ENCODE measurements at places on chromosomes 5 and 9.

DNA sequence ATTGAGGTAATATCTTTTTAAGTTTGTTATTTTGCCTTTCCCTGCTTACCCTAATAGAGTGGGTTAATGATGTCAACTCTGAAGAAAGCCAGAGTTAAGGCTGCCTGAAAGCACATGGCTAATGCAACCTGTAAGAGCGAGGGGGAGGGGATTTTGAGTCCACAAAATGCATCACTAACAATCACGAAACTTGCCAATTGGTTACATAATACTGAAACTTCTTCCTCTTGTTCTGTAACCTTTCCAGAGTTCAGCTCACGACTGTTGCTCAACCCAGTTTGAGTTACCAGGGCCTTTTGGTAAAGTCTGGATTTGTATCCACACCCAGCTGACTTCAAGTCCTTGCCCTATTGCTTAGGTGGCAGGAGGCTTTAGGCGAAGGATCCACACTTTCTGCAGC is 308.8 kb downstream of the EFNA5 start:
- peaks cover 11% of the 10 kb centered on the region for H3K4me1 ChIP-seq
- no peaks in the 10 kb centered on the region for H3K36me3 ChIP-seq
- peaks cover 7% of the 10 kb centered on the region for H3K27me3 ChIP-seq
- DNase-seq, result no peak
- no peak overlapping the region for H3K27ac ChIP-seq

DNA sequence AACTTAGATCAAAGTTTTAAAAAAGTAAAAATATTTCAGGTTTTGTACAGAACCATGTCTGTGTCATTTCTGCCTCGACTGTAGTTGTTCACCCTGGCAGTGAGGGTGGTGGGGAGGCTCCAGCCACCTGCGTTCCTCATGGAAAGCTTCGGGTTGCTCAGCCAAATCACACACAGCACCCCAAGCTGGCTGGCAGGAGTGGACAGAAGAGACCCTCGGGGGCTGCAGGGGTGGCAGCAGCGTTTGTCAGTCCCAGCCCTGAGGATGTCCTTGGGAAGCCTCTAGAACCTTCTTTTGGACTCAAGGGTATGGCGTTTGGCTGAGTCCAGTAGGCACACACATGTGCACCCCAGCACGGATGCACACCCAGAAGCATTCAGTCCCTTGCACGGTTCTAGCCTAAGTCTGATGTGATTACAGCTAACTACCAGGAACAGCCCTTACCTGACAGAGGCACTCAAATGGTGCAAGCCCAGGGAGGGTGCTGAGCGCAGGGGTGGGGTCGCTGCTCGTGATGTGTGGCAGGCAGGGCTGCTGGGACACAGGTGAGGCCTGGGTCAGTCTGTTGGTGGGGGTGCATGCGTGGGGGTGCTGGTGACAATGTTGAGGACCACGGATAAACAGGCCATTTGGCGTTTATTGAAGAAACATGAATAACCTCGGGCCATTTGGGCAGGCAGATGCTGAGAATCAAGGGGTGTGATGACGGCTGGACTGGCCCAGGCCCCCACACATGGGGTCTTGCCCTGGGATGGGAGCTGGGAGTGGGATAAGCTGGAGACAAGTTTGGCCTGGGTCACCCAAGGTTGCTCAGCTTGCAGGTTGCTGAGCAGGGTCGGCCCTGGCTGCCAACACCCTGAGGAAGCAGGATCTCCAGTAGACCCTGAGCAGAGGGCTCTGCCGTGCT is 103.4 kb downstream of the PHF2 start:
- no peak overlapping the region for H3K27ac ChIP-seq
- peaks cover 22% of the 10 kb centered on the region for H3K36me3 ChIP-seq
- H3K4me3 ChIP-seq, result no peak overlapping the region
- peaks cover 16% of the 10 kb centered on the region for H3K27me3 ChIP-seq

GRCh38 chr9:137648396-137648795 is 29.6 kb downstream of the EHMT1 start:
- H3K27me3 ChIP-seq, result no peaks in the 10 kb centered on the region
- no peak overlapping the region for H3K27ac ChIP-seq
- no peak overlapping the region for H3K4me3 ChIP-seq
- peaks cover 50% of the 10 kb centered on the region for H3K4me1 ChIP-seq
- peaks cover 39% of the 10 kb centered on the region for H3K36me3 ChIP-seq

GRCh38 chr5:142828797-142829535 is 58.8 kb downstream of the ARHGAP26 start:
- peaks cover 3% of the 10 kb centered on the region for H3K4me1 ChIP-seq
- no peak overlapping the region for H3K27ac ChIP-seq

GRCh38 chr5:167998148-167998767 is 293.2 kb upstream of the WWC1 start:
- H3K27ac ChIP-seq, result no peak overlapping the region
- no peak for DNase-seq
- H3K27me3 ChIP-seq, result no peaks in the 10 kb centered on the region
- H3K4me3 ChIP-seq, result no peak overlapping the region

DNA sequence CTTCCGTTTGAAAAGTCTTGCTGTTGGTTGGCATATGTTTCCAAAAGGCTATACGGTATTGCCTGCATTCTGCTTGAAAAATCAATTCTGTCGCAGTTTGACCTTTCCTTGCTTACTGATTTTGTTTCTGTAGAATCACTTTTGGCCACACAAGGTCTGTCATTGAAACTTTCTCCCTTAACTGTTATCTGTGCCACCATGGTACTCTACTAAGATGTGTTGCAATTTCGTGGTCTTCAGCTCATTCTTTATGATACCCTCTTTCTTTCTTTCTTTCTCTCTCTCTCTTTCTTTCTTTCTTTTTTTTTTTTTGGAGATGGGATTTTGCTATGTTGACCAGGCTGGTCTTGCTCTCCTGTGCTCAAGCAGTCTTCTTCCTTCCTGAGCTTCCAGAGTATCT is 4.5 kb downstream of the OSTF1 start:
- no peak for DNase-seq
- H3K36me3 ChIP-seq, result peaks cover 20% of the 10 kb centered on the region
- H3K4me1 ChIP-seq, result peaks cover 70% of the 10 kb centered on the region
- H3K27ac ChIP-seq, result no peak overlapping the region

DNA sequence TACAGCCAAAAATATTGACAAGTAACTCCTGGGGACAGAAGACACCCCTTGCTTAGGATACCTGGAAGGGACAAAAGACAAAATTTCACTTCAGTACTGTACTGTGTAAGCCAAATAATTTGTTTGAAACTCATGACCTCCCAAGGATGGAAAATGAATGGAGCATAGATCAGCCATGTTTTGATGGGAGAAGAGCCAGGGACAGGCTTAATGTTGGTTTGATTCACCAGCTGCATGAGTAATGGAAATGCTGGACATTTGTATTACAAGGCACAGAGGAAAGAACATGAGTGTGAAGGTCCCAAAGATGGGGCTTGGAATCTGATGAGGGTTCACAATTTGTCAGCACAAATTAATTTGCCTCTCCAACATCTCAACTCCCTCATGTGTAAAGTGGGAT is 122.8 kb downstream of the ENC1 start:
- H3K27me3 ChIP-seq, result peaks cover 13% of the 10 kb centered on the region
- no peaks in the 10 kb centered on the region for H3K36me3 ChIP-seq
- H3K27ac ChIP-seq, result no peak overlapping the region
- no peak for DNase-seq
- H3K4me3 ChIP-seq, result no peak overlapping the region

DNA sequence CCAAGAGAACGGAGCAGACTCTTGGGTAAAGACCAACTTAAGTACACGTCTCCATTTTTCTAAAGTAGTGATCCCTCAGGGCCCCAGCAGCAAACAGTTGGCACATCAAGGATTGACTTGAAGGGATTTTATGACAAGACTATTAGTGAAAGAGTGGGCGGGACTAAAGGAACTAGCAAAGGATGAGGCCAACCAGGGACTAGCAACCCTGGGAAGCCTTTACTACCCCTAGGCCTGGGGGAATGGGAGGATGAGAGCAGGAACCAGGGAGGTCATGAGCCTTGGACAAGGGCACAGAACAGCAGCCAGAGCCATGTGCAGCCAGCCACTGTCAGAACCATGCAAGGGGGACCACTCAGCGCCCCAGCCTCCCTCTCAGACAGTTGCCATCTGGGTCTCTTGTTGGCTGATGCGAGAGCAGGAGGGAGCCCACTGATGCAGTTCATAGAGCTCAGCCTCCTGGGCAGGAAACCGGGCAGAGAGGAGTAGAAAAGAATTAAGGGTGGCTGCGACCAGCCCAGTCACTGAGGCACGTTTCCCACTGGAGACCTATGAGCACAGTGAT is 28.1 kb downstream of the TGFBI start:
- no peak for DNase-seq
- H3K4me3 ChIP-seq, result no peak overlapping the region
- H3K27me3 ChIP-seq, result peaks cover 6% of the 10 kb centered on the region

All from stimulated activated naive B cell treated with anti-CD40 and anti-IgM and Interleukin-4, amounts not matched to agents 10 μg/mL and 1 μg/mL and 100 μg/mL, for 72 hours (primary cell).